ENCODE measurements at places on chromosomes 2 and 18.
A peak's percentile ranks its signal among the peaks of the same experiment; 100 is the strongest.

DNA sequence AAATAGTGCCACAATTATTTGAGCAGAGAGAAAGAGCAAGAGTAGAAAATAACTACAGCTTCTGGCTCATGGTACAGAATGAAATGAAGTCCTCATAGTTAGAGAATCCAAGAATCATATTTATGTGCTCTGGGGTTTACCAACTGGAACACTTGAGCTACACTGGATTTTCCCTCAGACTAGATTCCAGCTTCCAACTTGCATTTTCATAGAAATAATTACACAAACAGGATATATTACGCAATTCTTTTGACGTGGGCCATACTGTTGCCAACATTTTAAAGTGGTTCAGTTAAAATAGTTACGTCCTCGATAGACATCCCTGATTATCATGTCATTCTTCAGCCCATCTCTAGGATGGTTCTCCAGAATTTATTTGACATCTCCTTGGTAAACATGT, 129.2 kb downstream of the ETAA1 start:
- DNase-seq, result no peak

- no peak for DNase-seq
Measured at GRCh38 chr2:88296247-88296646, 126.1 kb downstream of the THNSL2 start.

GRCh38 chr2:3585261-3586109, 9.4 kb upstream of the COLEC11 start:
- no peak for DNase-seq

DNA sequence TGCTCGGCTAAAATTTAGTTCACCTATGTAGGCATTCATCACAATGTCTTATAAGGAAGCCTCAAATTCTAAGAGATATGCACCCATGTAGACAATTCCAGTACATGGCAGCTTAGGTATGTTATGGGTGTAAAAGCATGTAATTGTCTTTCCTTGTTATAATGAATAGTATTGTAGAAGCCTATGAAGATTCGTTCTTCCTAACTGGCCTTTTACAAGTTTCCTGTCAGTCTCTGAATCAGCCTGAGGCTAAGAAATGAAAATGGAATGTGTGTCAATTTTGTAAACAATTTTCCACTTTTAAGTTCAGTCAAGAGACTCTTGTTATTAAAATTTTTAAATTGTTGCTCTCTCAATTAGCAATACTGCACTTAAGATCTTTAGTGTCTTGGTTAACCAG, 189.9 kb upstream of the GALNT5 start:
- DNase-seq, result no peak

DNA sequence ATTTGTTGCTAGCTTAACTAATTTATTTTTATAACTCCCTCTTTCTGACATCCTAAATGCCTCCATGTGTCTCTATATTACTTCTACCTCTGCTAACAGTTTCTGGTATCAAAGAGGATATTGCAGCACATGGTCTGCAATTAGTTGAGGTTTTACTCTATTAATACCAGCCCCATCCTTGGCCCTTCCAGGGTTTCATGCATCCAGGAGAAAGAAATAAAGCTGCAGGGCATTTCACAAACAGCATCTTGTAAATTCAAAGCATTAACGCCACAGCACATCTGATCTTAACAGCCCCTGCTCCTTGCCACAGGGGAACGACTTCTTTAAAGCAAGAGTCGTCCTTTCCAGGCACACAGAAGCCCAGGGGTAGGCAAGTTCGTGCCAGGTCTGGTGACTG, 258.9 kb downstream of the ICOS start:
- no peak for DNase-seq

- no peak for DNase-seq
Measured at GRCh38 chr2:223065107-223065506, 13.1 kb downstream of the KCNE4 start.

GRCh38 chr2:137802038-137802437, 162.2 kb upstream of the HNMT start:
- DNase-seq, result no peak

- no peak for DNase-seq
Measured at GRCh38 chr2:213187386-213187785, 36.0 kb upstream of the IKZF2 start.

DNA sequence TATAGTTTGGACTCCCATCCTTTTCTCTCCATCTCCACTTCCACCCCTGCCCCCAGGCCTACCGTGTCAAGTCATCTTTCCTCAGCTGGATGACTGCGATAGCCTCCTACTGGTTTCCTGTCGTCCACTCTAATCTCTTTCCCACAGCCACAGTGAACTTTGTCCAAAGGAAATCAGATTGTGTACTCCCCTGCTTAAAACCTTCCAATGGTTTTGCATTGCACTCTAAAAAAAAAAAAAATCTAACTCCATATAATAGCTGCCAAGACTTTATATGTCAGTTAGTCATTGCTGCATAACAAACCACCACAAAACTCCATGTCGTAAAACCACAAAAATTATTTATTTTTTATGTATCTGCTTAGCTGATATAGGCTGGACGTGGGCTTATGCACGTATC, 160.2 kb upstream of the CCDC68 start:
- no peak for DNase-seq

GRCh38 chr18:3027370-3027891, 14.5 kb upstream of the LPIN2 start:
- DNase-seq, result no peak

DNA sequence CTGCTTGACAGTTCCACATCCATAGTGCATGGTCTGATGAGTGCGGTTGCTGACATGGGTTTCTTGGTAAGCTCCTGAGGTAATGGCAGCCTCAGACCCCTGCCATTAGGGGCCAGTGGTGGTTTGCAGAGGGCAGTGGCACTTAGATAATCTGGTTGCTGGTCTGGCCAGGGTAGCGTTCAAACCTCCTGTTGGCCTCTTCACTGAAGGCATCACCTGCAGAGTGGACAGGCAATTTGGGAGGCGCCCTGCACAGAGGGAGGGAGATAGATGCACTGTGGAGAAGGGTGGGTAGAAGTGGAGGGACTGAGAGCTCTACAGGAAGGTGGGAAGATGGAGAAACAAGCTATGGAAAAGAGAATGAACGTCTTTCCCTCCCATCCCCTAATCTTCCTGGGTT, 3.7 kb downstream of the HTRA2 start:
- DNase-seq, result no peak

- DNase-seq, result no peak
Measured at GRCh38 chr18:38576349-38576748, 1010.8 kb upstream of the CELF4 start.

DNA sequence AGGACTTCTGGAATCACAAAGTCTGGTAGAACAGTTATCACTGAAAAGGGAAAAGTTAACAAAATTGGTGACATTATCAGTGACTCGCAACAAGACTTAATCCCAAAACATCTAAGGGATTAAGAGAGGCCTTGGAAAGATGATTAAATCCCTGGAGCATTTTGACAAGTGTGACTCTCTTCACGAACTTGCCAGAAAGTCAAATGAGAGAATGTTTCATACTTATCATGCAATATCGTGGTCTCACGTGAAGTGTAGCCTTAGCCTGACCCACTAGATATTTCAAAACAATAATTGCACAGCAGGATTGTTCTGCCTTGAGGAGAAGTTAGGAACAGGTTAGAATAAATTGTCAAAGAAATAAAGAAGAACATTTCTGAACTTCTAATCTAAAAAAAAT, 104.5 kb downstream of the COL6A3 start:
- no peak for DNase-seq

DNA sequence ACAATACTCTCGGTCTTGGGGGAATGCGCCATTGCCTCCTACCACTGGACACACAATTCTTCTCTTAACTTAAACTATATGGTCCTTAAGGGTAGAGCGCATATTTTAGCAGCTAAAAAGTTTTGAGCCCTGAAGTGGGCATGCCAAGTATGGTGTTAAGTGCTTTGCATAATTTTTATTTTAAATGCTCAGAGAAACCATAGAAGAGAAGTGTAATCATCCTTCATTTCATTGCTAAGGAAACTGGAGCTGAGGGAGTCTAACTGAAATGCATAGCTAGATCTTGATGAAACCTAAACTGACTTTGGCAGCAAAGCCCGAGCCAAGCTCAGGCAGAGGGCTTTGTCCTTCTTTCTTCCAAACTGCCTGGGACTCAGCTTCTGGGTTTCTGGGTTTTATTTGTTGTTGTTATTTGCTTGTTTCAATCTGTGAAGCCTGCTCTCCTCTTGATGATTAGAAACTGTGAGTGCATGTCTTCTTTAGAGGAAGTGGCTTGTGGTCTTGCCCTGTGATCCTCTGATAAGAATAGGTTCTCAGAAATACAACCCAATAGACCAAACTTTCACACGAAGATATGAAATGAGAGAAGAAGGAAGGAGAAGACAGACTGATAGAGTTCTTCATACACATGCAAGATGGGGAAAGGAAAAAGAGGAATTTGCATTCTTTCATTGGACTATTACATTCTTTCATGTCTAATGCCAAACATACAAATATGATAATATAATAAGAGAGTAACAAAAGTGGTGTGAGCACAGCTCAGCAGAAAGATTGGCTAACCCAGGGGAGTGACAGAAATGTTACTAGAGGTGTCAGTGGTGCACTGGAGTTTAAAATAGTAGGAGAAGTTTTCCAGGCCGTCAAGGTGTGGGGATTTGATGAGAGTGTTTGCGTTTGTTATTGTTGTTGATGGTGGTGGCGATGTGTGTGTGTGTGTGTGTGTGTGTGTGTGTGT, 7.5 kb upstream of the RNF144A start:
- DNase-seq, result peak; percentile 50

GRCh38 chr2:167264380-167264779, 376.1 kb downstream of the XIRP2 start:
- no peak for DNase-seq

DNA sequence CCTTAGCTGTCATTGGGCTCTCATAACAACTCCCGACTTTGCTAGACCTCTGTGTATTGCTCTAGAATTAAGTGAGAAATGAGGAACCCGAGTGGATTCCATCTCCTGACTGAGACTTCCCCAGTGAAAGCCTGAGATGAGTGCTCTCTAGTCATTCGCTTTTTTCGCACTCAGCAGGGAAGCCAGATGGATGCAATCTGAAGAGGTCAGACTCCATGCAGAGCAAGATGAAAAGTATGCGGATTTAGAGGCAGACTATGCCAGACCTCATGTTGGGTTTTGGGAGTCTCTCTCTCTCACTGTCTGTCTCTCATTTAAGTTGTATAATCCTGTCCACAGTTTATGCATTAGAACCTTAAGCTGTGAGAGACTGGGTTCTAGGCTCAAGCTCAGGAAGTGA, 88.6 kb downstream of the SLC5A7 start:
- DNase-seq, result no peak

DNA sequence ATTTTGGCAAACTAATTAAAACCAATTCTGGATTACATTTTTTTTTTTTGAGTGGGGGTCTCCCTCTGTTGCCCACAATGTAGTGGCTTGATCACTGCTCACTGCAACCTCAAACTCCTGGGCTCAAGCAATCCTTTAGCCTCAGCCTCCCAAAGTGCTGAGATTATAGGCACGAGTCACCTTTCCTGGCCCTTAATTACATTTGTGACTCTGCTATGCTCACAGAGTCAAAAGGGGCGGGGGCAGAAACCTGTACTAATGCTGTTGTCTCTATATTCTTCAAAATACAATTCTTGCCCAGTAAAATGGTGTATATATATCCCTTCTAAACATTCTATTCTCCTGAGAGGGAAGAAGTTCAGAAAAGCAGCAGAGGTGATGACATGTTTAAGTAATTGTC, 23.2 kb downstream of the PRKD3 start:
- DNase-seq, result no peak

DNA sequence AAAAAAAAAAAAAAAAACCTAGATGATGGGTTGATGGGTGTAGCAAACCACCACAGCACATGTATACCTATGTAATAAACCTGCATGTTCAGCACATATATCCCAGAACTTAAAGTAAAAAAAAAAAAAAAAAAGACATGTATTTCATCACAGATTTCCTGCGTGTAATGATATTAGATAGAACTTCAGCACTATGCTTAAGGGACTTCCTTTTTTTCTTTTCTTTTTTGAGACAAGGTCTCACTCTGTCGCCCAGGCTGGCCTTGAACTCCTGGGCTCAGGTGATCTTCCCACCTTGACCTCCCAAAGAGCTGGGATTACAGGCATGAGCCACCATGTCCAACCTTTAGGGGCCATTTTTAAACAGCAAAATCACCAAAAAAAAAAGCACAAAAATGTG, 42.0 kb downstream of the NEURL3 start:
- DNase-seq, result no peak

- no peak for DNase-seq
Measured at GRCh38 chr18:6031442-6031841, 136.1 kb upstream of the TMEM200C start.

DNA sequence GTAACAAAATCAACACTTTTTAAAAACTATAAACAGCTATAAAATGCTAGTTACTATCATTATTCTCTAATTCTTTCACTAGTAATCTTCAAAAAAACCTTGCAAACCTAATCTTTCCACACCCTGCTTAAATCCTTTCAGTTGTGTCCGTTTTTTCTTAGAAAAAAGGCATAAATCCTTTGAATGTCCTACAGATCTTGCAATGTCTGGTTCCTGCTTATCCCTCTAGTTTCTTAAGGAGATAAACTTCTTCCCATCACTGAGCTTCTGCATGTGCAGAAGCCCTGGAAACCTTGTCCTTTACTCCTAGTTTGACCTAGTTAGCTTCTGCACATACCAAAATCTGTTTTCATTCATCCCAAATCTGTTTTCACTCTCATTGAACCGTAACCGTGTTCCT, 1.3 kb upstream of the PNO1 start:
- DNase-seq, result no peak

DNA sequence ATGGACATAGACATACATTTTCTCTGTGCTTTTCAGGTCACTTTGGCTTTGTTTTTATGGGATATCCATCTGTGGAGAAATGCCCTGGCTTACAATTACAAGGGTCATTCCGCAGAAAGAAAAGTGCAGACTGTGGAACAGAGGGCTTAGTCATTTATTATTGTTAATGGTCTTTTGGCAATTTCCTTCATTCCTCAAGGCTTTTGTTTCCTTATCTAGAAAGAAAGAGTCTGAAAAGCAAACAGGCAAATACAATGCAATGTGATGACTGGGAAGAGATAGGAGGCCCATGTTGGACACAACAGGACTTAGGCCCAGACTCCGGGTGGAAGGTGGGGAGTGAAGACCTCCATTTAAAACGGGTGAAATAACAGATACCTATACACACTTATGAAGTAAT, 129.5 kb upstream of the CAVIN2 start:
- no peak for DNase-seq

DNA sequence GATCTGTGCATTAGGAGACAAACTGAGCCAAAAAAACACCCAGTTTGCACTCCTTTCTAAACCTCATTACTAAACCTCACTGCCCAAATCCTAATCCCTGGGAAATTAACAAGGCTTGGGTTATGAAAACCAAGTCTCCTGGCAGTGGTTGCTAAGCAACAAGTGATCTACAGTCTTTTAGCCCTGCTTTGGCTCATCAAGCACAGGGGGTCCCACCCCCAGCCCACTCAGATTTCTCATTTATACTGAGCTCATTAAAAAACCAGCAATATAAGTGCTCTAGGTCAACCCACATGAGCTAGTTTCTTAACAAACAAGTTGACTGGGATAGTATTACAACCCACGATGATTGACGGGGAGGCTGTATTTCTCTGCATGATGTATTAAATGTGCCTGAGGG, 18.4 kb downstream of the DNER start:
- DNase-seq, result no peak

- DNase-seq, result no peak
Measured at GRCh38 chr2:2797797-2798196, 466.7 kb upstream of the MYT1L start.

- no peak for DNase-seq
Measured at GRCh38 chr2:65379721-65380171, 52.7 kb downstream of the SPRED2 start.

- no peak for DNase-seq
Measured at GRCh38 chr18:45061359-45061758, 380.7 kb downstream of the SETBP1 start.

- no peak for DNase-seq
Measured at GRCh38 chr2:66439812-66440542, 5.1 kb downstream of the MEIS1 start.

GRCh38 chr18:7953095-7953958, 386.2 kb downstream of the PTPRM start:
- DNase-seq, result no peak

Data from CD4-positive, alpha-beta T cell treated with Interferon alpha-2 for 1 hour (primary cell).